ENCODE measurements at places on chromosomes 1 and 21.

- no peak for DNase-seq
Observed at GRCh38 chr1:156828400-156829124, 11.9 kb upstream of the SH2D2A start.

GRCh38 chr1:51421964-51422363 lies 91.6 kb upstream of the TTC39A start:
- DNase-seq = no peak

GRCh38 chr1:55052221-55053142 lies 13.1 kb downstream of the PCSK9 start:
- no peak for DNase-seq

DNA sequence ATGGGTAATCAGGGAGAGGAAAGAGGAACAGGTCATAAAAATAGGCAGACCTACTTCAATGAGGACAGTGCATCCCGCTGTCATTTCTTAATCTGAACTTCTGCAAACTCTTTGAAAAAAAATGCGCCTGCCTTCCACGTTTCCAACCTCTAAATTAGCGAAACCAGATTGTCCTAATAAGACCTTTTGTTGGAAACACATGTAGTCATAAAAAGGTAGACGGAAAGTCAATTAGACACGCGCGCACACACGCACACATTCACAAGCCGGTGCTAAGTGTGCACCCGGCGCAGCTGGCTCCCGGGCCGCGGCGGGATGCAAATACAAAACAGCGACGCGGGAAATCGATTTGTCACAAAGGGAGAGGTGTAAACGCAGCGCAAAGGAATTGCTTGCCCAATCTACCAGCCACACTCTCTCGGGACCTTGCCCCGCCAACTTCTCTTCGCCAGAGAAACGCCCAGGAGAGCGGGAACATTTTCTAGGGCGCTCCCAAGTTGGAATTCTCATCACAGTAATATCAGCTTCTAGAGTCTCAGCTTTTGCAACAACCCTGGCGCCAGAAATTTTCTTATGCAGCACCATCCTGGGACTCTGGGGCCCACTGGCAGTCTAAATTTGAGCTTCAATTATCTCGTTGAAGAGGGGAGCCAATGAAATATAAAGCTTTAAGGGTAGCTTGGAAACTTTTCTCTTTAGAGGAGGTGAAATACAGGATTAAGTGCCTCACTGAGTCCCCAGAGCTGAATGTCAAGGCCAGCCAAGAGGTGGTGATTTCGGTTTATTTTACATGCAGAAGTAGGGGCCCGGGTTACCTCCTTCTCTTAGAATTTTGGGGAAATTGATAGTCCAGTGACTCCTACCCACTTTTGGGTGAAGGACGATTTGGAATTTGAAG lies 4.5 kb downstream of the PRRX1 start:
- no peak for DNase-seq

DNA sequence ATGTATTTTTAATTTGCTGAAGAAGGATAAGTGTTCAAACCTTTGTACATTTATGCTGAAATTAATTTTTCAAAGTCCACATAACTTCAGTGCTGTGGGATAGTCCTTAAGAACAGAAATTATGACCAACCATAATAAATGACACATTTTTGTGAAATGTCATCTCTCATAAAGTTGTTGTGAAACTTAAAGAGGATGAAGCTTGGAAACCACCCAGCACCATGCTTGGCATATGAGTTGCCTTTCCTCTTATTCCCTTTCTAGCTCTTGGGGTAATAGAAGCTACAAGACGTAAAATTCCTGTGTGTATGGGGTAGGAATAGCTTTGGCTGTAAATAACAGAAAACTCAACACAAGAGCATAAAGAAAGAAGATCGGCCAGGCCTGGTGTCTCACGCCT lies 18.9 kb upstream of the USP24 start:
- DNase-seq = no peak

- no peak for DNase-seq
Observed at GRCh38 chr1:5430911-5431697, 561.1 kb downstream of the NPHP4 start.

Measured in activated gamma-delta T cell treated with anti-CD3 and anti-CD28 coated beads, Interleukin-2, amount 50 U/mL, for 16 hours (primary cell).